ENCODE measurements at places on chromosomes 7 and 10.

DNA sequence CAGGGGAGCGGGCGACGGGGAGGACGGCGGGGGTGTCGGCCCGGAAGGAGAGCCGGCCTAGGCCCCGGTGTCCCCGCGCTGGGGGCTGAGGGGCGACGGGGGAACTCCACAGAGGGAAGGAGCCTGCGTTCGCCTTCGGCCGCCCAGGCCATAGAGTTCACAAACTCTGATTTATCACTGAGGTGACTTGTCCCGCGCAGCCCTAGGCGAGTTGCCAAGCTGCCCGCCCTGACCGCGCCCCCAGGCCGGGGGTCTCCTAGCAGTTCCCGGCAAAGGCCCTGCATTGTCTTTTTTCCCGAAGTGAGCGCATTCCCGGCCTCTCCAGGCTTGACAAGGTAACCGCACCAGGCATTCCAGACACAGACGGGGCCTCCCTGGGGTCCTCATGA is 2.9 kb upstream of the NKX6-2 start:
- no peak for DNase-seq

DNA sequence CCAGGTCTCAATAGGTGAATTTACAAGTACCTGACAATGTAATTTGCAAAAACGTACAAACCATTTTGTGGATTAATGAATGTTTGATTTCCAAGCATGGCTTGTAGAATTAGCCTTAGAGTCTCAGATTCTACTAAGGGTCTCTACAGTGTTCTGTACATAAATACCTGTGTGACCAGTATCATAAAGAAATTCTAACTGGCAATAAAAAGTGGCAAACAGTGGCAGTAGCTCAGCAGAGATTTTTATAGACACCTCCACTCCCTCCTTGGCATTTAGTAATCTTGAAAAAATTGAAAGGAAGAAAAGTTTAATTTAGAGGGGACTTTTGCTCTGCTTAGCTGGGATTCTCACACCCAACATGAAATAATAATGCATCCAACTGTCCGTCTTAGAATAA is 220.8 kb downstream of the POU6F2 start:
- DNase-seq = no peak

GRCh38 chr10:122292376-122292775 is 21.3 kb downstream of the BTBD16 start:
- DNase-seq = no peak

- no peak for DNase-seq
Observed at GRCh38 chr7:36025190-36025589, 127.9 kb upstream of the EEPD1 start.

DNA sequence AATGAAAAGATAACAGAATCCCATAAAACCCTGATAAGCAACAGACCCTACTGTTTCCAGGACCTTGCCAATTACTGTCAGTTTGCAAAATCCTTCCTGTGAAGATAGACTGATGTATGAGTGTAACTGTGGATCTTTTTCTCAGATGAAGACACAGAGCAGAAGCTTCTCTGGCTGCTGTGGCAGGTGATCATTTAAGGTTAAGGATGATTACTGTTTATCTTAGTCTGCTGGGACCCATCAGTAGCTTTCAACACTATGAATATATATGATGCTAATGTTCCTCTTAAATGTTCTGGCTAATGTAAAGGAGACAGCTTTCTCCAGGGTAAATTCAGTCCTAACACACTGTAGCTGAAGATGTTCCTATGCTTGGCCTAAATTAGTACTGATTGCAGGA is 56.0 kb upstream of the CTTNBP2 start:
- no peak for DNase-seq

- no peak for DNase-seq
Observed at GRCh38 chr7:42180806-42181205, 56.2 kb downstream of the GLI3 start.

DNA sequence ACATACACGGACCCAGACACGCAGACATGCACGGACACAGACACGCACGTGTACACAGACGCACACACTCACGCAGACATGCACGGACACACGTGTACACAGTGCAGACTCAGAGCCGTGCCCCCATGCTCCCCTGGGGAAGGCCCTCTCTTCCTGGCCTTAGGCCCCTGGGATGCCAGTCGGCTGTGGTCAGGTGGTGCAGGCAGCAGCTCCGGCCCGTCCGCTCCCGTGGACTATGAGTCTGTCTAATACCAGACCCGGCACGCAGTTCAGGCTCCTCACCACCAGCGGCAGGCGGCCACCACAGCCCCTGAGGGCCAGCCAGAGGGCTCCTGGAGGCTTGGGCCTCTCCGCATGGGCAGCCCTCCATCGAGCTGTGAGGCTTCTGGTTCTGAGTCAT is 52.0 kb upstream of the NKX6-2 start:
- no peak for DNase-seq
